ENCODE measurements at places on chromosomes 2 and 18.

GRCh38 chr2:171205551-171205950 lies 44.9 kb upstream of the TLK1 start:
- H3K27ac ChIP-seq = no peak overlapping the region
- no peaks in the 10 kb centered on the region for H3K36me3 ChIP-seq
- DNase-seq = no peak
- H3K4me3 ChIP-seq = no peak overlapping the region

- no peak overlapping the region for H3K4me3 ChIP-seq
- H3K36me3 ChIP-seq = no peaks in the 10 kb centered on the region
- no peak for DNase-seq
- H3K27ac ChIP-seq = no peak overlapping the region
- no peaks in the 10 kb centered on the region for H3K27me3 ChIP-seq
Measured at GRCh38 chr18:6901286-6901926, 171.9 kb downstream of the ARHGAP28 start.

- DNase-seq = no peak
- no peaks in the 10 kb centered on the region for H3K4me1 ChIP-seq
- no peaks in the 10 kb centered on the region for H3K36me3 ChIP-seq
- H3K27ac ChIP-seq = no peak overlapping the region
- no peaks in the 10 kb centered on the region for H3K27me3 ChIP-seq
- no peak overlapping the region for H3K4me3 ChIP-seq
Measured at GRCh38 chr18:73617981-73618380, 529.7 kb downstream of the FBXO15 start.

DNA sequence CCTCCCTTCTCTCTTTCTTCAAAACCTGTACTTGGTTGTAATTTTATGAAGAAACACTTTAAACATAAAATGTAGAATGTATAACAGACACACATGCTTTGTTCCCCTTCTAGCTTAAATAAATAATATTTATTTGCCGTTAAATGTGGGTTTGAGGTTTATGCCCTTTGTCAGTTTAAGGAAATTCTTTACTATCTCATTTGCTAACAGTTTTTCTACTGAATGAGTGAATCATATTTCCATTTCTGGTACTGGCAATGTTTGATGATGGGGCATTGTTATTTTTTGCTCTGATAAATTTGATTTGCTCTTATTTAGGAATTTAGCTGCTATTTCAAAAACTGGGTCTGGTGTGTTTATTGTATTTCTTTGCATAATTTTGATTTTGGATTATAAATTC lies 555.6 kb downstream of the CCDC85A start:
- no peaks in the 10 kb centered on the region for H3K4me1 ChIP-seq
- H3K36me3 ChIP-seq = no peaks in the 10 kb centered on the region
- no peak overlapping the region for H3K27ac ChIP-seq
- no peak for DNase-seq
- no peaks in the 10 kb centered on the region for H3K27me3 ChIP-seq

DNA sequence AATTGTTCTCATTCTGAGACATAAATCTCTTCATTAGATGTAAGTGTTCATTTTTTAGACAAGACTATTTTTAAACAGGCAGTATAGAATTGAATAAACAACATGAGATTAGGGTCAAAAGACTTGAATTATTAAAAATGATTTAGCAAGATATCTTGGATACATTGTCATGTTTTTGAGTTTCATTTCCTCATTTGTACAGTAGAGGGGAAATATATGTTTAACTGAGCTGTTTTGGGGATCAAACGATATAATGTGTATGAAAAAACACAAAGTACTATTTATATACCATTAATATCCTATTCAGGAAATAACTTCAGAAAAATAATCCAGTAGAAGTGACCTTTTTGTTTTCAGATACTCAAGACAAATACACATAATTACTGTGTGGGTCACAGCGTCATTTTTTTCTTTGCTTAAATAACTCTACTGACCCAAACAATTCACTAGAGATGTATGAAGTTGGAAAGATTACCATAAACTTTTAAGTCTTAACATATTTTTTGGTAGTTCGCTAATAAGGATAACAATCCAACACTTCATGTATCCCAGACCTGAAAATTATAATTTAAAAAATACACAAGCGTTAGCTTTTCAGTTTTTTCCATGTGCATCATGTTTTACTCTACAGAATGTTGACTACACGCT lies 896 bp upstream of the ASXL3 start:
- H3K36me3 ChIP-seq = no peaks in the 10 kb centered on the region
- no peak for DNase-seq

Data from activated T-helper 2 cell treated with anti-CD3 and anti-CD28 coated beads, Interferon-gamma antibody, Interleukin-2, Interleukin-4, amounts not matched to agents 10 μg/mL and 5 μg/mL and 100 μg/mL, durations not matched to agents 14 hours and 24 hours and 36 hours (primary cell).